Stimulated activated naive CD4-positive, alpha-beta T cell treated with Interleukin-2 at 50 U/mL for 16 hours (primary cell): ENCODE measurements at places on chromosomes 11 and 22.

GRCh38 chr11:116935089-116935488 lies 97.7 kb upstream of the APOA1 start:
- DNase-seq = no peak

- DNase-seq = no peak
Measured at GRCh38 chr11:118128310-118128709, 24.3 kb downstream of the SCN4B start.

GRCh38 chr11:29281271-29281777 lies 735.5 kb downstream of the KCNA4 start:
- DNase-seq = no peak

GRCh38 chr11:16883174-16883573 lies 131.0 kb downstream of the PLEKHA7 start:
- DNase-seq = no peak

GRCh38 chr11:15975742-15976141 lies 380.6 kb downstream of the SOX6 start:
- no peak for DNase-seq

DNA sequence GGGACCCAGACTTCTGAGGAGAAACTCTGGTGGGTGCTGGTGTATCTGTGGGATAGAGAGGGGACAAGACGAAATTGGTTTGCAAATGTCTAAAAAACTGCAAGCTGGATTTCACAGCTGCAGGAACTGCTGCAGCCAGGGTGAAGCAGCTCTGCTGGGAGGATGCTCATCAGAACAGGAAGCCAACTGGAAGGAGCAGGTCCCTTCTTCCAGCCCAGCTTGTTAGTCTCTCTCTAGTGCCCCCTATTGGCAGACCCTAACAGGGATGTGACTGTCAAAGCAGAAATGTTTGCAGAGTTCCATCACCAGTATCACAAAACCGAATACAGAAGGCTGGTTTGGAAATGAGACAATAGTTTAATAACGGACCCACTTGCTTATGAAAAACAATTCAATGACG lies 74.8 kb upstream of the SLC22A12 start:
- DNase-seq = no peak

DNA sequence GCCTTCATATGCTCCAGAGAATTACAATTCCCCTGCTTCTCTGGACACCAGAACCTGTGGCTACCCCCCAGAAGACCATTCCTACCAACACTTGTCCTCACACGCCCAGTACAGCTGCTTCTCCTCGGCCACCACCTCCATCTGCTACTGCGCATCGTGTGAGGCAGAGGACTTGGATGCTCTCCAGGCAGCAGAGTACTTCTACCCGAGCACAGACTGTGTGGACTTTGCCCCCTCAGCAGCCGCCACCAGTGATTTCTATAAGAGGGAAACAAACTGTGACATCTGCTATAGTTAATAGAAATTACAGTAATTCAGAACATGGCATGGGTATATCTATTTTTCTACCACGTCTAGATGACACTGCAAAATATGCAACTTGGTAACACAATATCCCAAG lies 9.8 kb downstream of the POU2AF3 start:
- no peak for DNase-seq
